ENCODE measurements at places on chromosomes 12 and 14. TPM values are rescaled to one million over a fixed set of nuclear protein-coding genes. Genes with fewer than 3 reads are reported as not detected.

- no peak for DNase-seq
These were observed 24.4 kb downstream of the DHRS2 start for GRCh38 chr14:23660290-23661226.

- no peak for DNase-seq
These were observed 30.1 kb upstream of the IGF1 start for GRCh38 chr12:102510463-102510862.

MUCL1 gene
- not detected for total RNA-seq

RDH11 gene
- 69.7 TPM for total RNA-seq

TAS2R50 gene
- 0.75 TPM for total RNA-seq

CCDC38 gene
- total RNA-seq: not detected
